A549 treated with CORT108297 at 1 μM for 4 hours (cell line): ENCODE measurements at places on chromosomes 11 and 22. TPM values are rescaled to one million over a fixed set of nuclear protein-coding genes. Genes with fewer than 3 reads are reported as not detected.

OTUB1 gene
- total RNA-seq = 104 to 139 TPM (median 129 TPM) in 5 replicates

CLMP gene
- total RNA-seq = 15.2 to 30.3 TPM (median 25.1 TPM) in 5 replicates

PLA2G6 gene
- total RNA-seq = 3.2 to 5.1 TPM (median 4.2 TPM) in 5 replicates

OR52A1 gene
- total RNA-seq = not detected in 5 replicates

APOA5 gene
- not detected in 5 replicates for total RNA-seq

NELL1 gene
- total RNA-seq = not detected in 5 replicates

APOA4 gene
- total RNA-seq = not detected in 5 replicates

OR4D5 gene
- not detected in 5 replicates for total RNA-seq

MPPED1 gene
- 0.07 TPM in 1 of 5 replicates, not detected in the others for total RNA-seq
